ENCODE measurements at places on chromosomes 2 and 18. TPM values are rescaled to one million over a fixed set of nuclear protein-coding genes. Genes with fewer than 3 reads are reported as not detected.

The SULT1C4 gene
- 20.2 TPM for total RNA-seq

The NUP35 gene
- 11.1 TPM for total RNA-seq

The RGPD3 gene
- total RNA-seq, result 0.05 TPM

The AKAIN1 gene
- total RNA-seq, result not detected

The CRYBA2 gene
- not detected for total RNA-seq

The SLC20A1 gene
- 103 TPM for total RNA-seq

The CD8B gene
- total RNA-seq, result not detected

The UGT1A6 gene
- not detected for total RNA-seq

The SIX3 gene
- total RNA-seq, result not detected

The PRKAG3 gene
- total RNA-seq, result not detected

The DOK6 gene
- 1.2 TPM for total RNA-seq
